SJSA1 (cell line): ENCODE measurements at places on chromosomes 5 and 9.

DNA sequence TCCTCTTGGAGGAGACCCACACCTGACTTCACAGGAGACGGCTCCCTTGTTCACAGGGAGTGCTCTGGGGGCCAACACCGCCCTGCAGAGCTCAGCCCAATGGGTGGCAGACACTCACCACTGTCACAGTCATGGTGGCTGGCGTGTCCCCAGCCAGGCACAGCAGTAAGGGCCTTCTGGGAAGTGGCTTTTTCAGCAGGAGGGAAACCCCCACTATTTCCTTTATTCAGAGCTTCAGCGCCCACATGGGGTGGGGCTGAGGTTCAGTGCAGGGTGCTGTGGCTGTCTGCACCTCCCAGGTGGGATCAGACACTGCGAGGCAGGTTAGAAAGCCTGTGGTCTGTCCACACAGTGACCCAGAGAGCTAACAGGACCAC lies 3.6 kb upstream of the SNAPC4 start:
- no peak for DNase-seq

GRCh38 chr9:92402826-92403745 lies 1.3 kb downstream of the OGN start:
- DNase-seq: no peak

- no peak for DNase-seq
These were observed 171.4 kb upstream of the SGCD start for GRCh38 chr5:156155598-156155997.

- no peak for DNase-seq
These were observed 28.6 kb downstream of the DCAF12 start for GRCh38 chr9:34097865-34098264.
